GM10248 (cell line): ENCODE measurements at places on chromosomes 1 and 21.

- DNase-seq = no peak
Observed at GRCh38 chr1:44275296-44275962, 62.2 kb downstream of the DMAP1 start.

DNA sequence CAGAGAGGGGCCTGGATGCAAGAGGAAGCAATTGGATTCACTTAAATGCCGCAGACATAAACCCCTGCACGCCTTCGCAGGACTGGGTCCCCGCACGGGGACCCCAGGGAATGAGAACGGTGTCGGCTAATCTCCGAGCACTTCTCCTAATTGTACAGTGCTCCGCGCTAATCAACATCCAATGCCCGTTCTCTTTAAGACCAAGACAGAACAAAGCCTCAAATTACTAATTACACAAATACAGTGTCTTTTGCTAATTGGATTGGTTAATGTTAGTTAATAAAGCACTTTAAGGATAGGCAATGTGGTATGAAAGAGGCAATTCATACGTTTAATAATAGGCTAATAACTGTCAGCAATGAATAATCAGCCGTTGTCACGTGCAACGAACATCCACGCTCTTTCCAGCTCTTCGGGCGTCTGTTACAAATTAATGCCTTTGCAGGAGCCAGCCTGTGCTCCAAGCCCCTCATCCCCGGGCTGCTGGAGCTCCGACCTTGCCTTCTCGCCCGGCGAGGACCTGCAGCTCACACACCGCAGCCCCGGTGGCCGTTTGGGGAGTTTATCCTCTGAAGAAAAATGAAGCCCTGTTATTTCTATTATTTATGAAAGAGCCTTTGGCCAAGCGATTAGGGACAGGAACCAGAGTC is 157.8 kb downstream of the PRDM16 start:
- no peak for DNase-seq

DNA sequence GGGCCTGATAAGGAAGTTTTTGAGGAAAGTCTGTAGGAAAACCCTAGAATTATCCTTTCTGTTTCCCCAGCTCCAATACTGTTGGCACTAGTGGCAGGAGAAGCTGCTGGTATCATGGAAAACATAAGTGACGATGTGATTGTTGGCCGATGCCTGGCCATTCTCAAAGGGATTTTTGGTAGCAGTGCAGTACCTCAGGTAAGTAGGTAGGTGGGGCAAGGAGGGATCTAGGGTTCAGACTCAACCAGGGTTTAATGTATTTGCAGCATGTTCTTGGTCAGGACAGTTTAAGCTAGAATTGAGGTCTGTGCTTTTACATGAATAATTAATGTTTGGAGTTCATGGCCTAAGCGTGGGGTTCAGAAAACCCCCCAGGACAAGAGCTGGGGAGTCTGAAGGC is 62.1 kb downstream of the KDM1A start:
- no peak for DNase-seq

DNA sequence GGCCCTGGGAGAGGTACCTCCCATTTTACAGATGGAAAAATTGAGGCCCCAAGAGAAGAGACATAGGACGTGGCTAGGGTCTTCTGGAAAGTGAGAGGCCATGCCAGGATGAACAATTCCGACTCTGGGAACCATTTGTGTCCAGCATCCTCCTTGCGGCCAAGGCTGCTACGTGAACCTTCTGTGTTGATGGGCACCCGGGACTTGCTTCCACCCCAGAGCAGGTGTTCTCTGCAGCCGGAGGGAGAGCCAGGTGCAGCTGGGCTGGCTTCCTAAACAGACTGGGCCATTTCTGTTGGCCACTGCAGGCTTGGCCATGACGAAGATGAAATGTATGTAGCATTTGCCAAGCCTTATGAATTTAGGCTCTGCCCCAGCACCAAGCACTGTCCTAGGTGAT is 118.9 kb downstream of the PRDM2 start:
- DNase-seq = no peak
